ENCODE measurements at places on chromosomes 5 and 9.

GRCh38 chr5:16800477-16800876 lies 135.6 kb downstream of the MYO10 start:
- no peak for DNase-seq

GRCh38 chr5:6792911-6793471 lies 79.8 kb downstream of the TENT4A start:
- DNase-seq: no peak

DNA sequence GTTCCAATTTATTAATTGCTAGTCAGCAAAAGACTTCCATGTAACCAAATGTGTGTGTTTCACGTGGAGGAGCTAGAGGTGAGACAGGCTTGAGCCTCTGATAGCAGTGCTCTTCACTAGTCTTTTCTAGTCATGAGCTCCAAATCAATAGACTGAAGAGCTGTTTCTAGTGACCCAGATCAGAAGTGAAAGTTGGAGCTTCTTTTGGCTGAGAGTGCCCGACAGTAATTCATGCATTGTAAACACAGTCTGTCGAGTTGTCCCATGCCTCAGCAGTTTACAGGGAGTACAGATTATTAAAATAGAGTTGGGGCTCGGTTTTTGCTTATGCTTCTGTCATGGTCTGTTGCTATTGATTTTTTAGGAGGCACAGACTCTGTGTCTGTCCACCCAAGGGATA lies 793.1 kb downstream of the DTWD2 start:
- DNase-seq: no peak

GRCh38 chr5:139049780-139050179 lies 148.4 kb downstream of the SIL1 start:
- DNase-seq: no peak

- DNase-seq: no peak
Measured at GRCh38 chr5:10036136-10036815, 213.4 kb downstream of the ATPSCKMT start.

GRCh38 chr9:115250621-115251032 lies 132.7 kb upstream of the TNC start:
- DNase-seq: no peak

- no peak for DNase-seq
Measured at GRCh38 chr9:78351816-78352215, 54.9 kb downstream of the PSAT1 start.

- DNase-seq: no peak
Measured at GRCh38 chr5:143217804-143218160, 185.7 kb downstream of the NR3C1 start.

DNA sequence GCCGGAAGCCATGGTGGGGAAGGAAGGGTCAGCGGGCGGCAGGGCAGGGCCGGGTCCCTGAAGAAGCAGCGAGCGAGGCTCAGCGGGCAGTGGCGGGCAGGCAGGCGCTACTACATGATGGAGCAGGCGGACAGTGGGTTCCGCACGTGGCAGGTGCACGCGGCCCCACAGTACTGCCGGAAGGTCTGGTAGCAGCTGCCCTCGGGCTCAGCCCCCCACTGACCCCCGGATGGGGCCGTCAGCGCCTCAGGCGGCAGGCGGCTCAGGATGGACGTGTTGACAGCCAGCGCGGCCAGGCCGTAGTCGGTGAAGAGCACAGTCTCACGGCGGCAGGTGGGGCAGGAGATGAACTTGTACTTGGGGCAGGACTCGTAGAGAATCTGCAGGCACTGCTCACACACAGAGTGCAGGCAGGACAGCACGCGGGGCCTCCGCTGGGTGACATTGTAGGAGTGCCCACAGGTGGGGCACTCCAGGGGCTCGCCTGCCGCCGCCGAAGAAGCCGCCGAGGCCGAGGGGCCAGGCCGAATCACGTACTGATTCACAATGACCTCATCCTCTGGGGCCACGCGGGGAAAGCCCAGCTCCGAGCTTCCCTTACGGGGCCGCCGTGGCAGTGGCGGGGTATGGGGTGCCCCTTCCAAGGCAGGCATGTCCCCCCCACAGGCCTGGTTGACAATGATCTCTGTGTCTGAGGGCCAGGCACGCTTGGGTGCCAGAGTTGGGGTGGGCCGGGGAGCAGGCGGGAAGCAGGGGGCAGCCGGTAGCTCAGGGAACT lies 1.5 kb downstream of the RNF208 start:
- no peak for DNase-seq

- no peak for DNase-seq
Measured at GRCh38 chr9:21085005-21085404, 7.3 kb upstream of the IFNB1 start.

- peak; percentile 93 for DNase-seq
Measured at GRCh38 chr5:36692791-36693763, 86.7 kb downstream of the SLC1A3 start.

DNA sequence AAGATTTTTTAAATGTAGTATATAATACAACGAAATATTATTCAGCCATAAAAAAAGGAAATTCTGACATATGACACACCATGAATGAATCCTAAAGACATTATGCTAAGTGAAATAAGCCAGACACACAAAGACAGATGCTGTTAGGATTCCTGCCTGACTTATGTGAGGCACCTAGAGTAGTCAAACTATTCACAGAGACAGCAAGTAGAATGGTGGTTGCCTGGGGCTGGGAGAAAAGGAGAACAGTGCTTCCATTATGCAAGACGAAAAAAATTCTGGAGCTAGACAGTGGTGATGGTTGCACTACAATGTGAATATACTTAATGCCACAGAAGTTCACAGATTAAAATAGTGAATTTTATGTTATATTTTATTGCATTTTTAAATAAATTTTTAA lies 66.8 kb downstream of the SPOCK1 start:
- DNase-seq: no peak

- peak; percentile 48 for DNase-seq
Measured at GRCh38 chr5:120464627-120465435, 731 bp downstream of the PRR16 start.

GRCh38 chr5:157563929-157564716 lies 11.5 kb downstream of the ADAM19 start:
- DNase-seq: no peak

GRCh38 chr5:68418201-68418600 lies 202.6 kb downstream of the PIK3R1 start:
- DNase-seq: no peak

DNA sequence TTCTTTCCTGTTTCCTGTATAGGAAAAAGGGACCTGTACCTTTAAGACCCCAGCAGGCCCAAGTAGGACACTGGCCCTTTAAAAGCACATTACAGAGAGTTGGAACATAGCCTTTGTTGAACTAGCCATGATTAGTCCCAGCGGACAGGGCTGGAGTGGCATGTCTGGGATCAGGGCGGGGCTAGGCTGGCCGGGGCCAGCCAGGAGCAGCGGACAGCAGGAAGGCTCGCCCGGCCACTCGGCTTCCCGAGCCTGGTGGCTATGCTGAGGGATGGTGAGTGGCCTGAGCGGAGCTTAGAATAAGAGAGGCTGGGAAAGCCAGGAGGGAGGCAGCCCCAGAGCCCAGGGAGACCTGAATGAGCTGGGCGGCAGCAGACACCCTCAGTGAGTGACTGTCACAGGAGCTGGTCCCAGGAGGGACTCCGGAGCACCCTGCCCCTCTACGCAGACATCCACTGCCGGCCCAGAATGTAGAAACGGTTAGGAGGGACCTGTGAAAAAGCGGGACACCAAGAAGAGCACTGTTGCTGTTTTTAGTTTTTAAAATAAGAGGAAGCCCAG lies 92.1 kb downstream of the DAB2IP start:
- peak; percentile 83 for DNase-seq

DNA sequence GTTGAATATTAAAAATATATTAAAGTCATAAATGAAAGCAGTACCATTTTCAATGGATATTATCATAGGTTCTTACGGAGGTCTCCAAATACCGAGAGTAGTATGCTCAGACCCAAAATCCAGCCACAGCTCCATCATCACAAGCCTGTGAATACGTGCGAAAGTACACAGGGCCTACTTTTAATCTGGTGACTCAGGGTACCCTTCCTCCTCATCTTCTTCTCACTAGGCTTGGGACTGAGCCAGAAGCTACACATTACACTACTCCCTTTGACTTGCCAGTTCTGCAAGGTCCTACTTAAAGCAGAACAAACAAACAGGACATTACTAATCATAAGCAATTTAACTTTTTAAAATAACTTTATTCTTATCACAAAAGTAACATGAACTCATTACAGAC lies 7.6 kb upstream of the RIC1 start:
- no peak for DNase-seq

DNA sequence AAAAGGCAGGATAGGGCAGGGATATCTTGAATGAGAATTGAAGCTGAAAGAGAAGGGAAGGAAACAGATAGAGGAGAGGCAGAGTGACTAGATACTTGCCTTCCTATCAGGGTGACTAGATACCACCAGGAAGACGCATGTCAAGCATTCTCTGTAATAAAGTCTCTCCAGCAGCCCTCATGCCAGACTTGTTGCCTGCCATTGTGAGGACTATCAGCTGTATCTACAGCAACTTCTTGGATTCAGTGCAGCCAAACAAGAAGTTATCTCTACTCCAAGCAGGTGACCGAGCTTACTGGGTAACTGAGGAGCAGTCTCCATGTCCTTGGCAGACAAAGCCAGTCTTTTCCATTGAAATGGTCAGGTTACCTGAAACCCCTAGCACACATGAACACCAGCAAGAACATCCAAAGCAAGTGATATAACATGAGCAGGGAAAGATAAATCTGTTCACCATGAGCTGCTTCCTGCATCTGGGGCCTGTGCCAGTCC lies 9.3 kb downstream of the SH3RF2 start:
- DNase-seq: no peak
